AG08395 (cell line): ENCODE measurements at places on chromosomes 3 and 15.

GRCh38 chr15:96268442-96269204 lies 61.9 kb upstream of the NR2F2 start:
- DNase-seq: peak; percentile 14

DNA sequence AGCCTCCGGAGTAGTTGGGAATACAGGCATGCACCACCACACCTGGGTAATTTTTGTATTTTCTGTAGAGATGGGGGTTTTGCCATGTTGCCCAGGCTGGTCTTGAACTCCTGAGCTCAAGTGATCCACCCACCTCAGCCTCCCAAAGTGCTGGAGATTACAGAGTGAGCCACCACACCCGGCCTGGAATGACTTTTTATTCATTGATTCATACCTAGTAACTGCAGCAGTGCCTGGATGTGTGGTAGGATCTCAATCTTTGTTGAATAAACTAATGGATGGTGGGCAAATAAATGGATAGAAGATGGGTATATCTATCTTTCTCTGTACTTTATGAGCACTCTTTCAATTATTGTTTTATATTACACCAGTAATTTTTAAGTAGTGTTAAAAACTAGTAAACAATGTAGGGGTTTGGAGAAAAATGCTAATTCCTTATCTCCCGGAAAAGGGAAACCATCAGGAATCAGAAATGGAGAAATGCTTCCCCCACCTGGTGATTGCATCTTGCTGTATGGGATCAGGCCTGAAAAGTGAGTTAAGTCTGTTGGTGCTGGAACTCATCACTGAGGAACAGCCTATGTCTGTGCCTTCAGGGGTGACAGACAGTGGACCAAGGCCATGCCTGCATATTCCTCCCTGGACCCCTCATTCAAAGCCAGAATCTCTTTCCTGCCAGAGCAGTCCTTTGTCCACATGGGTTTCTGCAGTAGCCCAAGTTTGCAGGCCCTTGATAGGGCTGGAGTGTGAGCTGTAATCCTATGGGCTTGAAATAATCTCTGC lies 161.0 kb upstream of the CTDSPL start:
- peak; percentile 33 for DNase-seq

DNA sequence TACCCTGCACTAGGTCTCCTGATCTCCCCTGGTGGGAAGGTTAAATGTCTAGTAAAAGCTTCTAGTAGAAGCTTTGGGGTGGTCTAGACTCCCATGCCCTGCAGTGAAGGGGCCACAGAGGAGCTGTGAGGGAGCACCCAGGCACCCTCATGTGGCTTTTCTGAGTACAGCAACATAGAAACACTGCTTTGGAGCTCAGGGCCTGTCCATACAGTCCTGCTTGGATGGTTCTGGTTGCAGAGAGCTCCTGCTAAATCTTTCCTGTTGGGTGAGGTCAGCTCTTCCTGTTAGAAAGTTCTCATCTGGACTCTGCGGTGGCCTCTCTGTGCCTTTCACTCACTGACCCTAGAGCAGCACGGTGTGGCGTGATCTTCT lies 47.8 kb downstream of the GPD1L start:
- no peak for DNase-seq

- DNase-seq: peak; percentile 10
Observed at GRCh38 chr15:92117261-92117731, 263.8 kb downstream of the SLCO3A1 start.

GRCh38 chr3:14921034-14921616 lies 26.3 kb upstream of the NR2C2 start:
- DNase-seq: peak; percentile 88

DNA sequence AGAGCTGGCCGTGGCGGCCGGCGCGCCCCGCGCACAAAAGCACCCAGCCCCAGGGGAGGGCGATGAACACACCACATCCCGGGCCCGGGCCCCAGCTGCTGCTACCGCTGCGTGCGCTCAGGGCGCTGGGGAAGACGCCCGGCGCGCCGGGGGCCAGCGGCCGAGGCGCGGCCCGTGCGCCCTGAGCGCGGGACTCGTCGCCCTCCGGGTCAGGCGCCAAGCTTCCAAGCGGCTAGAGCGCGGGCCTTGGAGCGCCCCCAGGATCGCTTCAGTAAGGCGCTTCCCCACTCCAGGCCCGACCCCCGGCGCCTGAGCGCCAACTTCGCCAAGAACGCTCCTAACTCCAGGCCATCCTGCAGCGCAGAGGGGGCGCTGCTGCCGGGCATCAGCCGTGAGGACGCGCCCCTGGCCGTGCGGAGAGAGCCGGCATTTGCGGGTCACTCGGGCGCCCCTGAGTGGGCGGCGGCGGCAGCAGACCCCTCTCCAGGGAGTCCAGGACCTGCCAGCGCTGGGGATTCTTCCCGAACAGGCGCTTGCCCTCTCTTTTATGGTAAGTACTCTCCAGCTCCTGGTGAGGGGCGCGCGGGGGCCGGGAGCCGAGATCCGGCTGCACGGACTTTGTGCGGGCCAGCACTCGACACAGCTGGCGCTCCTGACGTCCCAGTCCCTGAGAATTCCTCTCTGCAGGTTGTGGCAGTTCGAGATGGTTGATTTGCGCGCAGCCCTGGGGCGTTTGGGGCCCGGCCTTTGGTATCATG lies 475 bp downstream of the SPSB4 start:
- no peak for DNase-seq

- no peak for DNase-seq
Observed at GRCh38 chr3:127753338-127753737, 69.0 kb downstream of the MGLL start.

GRCh38 chr15:80878242-80878866 lies 99.2 kb downstream of the CEMIP start:
- no peak for DNase-seq

- DNase-seq: no peak
Observed at GRCh38 chr15:85943791-85944190, 135.9 kb upstream of the AGBL1 start.

- peak; percentile 41 for DNase-seq
Observed at GRCh38 chr15:88987934-88988671, 74.9 kb upstream of the MFGE8 start.

DNA sequence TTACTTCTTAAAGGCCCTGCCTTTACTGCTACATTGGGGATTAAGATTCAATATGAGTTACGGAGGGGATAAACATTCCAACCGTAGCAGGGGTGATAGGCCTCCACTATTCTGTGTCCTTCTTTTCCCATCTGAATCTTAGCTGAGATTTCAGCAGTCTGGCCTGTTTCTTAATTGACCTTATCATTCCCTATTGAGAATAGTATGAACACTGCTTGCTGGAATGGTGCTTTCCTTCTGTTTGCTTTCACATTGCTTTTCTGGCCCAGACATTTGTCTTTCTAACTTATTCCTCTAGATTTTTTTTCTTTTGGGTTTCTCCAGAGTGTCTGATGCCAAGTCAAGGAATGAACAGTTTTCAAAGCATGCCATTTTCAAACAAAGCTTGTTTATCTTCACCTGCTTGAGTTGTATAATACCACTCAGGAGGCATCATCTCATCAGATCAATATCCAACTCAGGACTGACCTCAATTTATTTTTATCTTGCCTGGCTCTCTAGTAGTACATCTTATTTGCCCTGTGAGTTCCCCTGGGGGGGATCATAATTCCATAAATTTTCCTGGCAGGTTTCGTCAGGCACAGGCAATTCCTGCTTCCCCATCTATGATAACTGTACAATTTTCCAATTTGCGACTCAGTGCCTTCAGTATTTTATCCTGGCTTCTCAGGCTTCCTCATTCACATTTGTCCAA lies 161.1 kb upstream of the STT3B start:
- DNase-seq: no peak

DNA sequence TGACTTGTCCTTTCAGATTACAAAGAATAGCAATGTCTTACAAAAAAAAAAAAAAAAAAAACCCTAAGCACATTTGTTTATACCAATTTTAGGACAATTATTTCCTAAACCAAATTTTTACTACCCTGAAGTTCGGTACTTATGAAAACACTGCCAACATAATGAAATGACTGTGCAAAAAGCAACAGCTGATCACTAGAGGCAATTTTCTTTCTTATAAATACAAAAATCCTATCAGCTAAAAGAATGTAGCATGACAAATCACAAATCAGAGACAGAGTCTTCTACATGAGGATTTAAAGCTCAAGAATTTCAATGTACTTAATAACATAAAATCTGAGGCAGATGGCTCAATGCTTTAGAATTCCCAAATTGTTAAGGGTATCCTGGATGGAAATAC lies 191.8 kb downstream of the MAGI1 start:
- no peak for DNase-seq

DNA sequence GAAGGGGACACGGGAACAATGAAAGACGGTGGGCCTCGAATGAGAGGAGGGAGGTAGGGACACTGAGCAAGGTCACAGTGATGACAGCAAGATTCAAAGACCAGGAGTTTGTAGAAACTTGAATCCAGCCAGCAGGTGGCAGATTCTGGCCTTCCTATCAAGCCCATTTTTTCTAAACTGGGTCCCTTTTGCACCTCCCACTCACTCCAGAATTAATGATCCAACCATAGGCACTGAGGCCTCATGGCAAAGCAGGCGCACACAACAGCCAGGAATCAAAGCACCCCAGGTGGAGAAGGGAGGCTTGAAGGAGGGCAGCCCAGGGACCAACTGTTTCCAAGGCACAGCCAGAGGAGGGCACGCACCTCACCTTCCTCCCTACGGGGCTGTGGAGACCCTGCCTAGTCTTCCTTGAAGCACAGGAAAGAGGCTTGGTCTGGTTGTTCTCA lies 90.2 kb downstream of the ANP32A start:
- DNase-seq: peak; percentile 40

DNA sequence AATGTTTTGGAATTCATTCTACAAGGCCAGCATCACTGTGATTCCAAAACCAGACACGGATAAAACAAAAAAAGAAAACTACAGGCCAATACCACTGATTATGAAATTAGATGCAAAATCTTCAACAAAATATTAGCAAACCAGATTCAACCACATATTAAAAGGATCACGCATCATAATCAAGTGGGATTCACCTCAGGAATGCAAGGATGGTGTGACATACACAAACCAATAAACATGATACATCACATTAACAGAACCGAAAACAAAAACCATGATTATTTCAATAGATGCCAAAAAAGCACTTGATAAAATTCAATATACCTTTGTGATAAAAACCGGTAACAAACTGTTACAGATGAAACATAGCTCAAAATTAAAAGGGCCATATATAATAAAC lies 48.9 kb downstream of the DLG1 start:
- no peak for DNase-seq

DNA sequence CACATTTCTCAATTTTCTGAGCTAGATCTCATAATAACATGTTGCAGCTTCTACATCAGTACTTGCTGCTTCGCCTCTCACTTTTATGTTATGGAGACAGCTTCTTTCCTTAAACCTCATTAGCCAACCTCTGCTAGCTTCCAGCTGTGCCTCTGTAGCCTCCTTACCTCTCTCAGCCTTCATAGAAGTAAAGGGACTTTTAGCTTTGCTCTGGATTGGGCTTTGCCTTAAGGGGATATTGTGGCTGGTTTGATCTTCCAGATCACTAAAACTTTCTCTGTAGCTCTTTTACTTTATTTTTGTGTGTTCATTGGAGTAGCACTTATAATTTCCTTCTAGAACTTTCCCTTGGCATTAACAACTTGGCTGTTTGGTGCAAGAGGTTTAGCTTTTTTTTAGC lies 150.1 kb downstream of the ATG7 start:
- no peak for DNase-seq

GRCh38 chr15:84915606-84915958 lies 31.1 kb downstream of the SLC28A1 start:
- DNase-seq: no peak

DNA sequence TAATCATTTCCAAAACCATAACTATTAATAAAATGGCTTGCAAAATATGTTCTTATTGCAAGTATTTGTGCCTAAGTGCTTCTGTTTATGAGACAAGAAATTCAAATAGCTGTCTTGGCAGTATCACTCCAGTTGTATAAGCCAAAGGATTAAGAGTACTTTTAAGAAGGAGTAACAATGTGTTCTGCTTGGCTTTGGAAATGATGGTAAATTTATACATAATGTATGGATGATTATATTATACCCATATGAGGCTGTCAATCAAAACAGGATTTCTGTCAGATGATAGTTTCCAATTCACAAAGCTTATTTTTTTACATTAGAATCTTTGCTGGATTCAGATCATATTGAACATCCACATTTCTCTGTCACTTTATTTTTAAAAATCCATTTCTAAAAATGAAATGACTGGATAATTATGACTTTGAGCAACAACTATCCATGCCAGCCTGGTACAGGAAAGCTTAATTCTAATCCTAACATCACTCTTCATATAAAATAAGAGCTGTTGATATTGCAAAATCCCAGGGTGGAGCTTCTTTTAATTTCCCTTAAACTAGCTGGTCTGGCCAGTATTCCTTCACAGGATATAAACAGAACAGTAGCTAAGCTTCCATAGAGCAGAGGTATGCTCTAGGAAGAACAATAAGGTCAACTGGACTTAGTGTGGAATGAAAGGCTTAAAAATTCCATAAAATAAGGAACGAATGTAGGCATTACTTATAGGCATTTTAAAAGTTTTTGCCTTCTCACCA lies 30.0 kb upstream of the ZNF280D start:
- no peak for DNase-seq

- DNase-seq: no peak
Observed at GRCh38 chr15:42131826-42132806, 24.3 kb downstream of the PLA2G4F start.

- DNase-seq: no peak
Observed at GRCh38 chr15:33517944-33518343, 207.2 kb downstream of the RYR3 start.

GRCh38 chr3:141076797-141077571 lies 25.8 kb downstream of the SPSB4 start:
- peak; percentile 61 for DNase-seq

GRCh38 chr3:20776692-20777091 lies 590.7 kb upstream of the SGO1 start:
- DNase-seq: no peak

- DNase-seq: no peak
Observed at GRCh38 chr3:197025736-197026480, 3.7 kb downstream of the MELTF start.

DNA sequence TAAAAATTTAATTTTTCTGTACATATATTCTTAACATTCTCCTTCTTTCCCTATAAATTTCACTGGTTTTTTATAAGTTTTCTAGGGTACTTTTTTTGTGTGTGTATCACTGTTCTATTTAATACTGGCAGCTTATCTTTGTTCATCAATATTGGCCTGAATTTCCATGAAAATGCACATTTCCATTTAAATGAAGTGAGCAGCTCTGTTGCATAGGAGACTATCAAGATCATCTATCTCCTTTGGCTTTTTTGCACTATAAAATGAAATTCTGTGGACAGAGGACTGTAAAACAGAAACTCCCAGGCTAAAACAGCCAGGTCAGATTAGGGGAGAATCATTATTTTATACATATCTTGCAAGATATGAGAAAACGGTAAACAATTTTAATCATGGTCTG lies 277.0 kb upstream of the ARL6 start:
- DNase-seq: no peak

DNA sequence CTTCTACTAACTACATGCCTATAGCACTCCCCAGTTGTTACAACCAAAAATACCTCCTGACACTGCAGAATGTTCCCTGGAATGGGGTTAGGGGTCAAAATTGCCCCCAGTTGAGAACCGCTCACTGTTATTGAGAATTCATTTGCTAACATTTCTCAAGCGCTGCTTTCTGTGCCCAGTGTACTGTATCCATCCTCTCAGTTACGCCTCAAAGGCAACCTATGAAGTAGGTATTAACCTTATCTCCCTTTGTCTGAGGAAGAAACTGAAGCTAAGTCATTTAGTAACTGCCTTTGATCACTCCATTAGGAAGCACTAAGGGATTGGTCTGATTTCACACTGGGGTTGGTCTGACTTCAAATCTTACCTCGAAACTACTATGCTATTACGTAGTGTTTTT lies 70.1 kb downstream of the CADPS start:
- no peak for DNase-seq
